ENCODE measurements at places on chromosomes 6 and 20. TPM values are rescaled to one million over a fixed set of nuclear protein-coding genes. Genes with fewer than 3 reads are reported as not detected.

The EYA4 gene
- 0.05 TPM for polyA plus RNA-seq

The NEDD9 gene
- 4.4 TPM for polyA plus RNA-seq

The POM121L2 gene
- polyA plus RNA-seq = not detected

The DACT2 gene
- 1.5 TPM for polyA plus RNA-seq

The RCAN2 gene
- polyA plus RNA-seq = 6.0 TPM

The GHRH gene
- 0.40 TPM for polyA plus RNA-seq

The IPCEF1 gene
- polyA plus RNA-seq = 0.15 TPM

The GRIK2 gene
- 0.73 TPM for polyA plus RNA-seq

The CD24 gene
- 1,373 TPM for polyA plus RNA-seq

The PRR18 gene
- not detected for polyA plus RNA-seq

The HDGFL1 gene
- not detected for polyA plus RNA-seq

The KCNG1 gene
- 8.1 TPM for polyA plus RNA-seq

The BPIFB1 gene
- polyA plus RNA-seq = not detected

The SLC4A11 gene
- polyA plus RNA-seq = 10.8 TPM

The VGLL2 gene
- not detected for polyA plus RNA-seq

The PCK1 gene
- polyA plus RNA-seq = not detected

The RFX6 gene
- polyA plus RNA-seq = not detected

The SCRT2 gene
- not detected for polyA plus RNA-seq

The ESR1 gene
- polyA plus RNA-seq = 0.24 TPM

The CST7 gene
- not detected for polyA plus RNA-seq

The FITM2 gene
- 0.87 TPM for polyA plus RNA-seq

The RHAG gene
- polyA plus RNA-seq = not detected

The SLC13A3 gene
- polyA plus RNA-seq = 7.2 TPM

The ANKRD66 gene
- polyA plus RNA-seq = not detected

The EYS gene
- 0.35 TPM for polyA plus RNA-seq

The SPDEF gene
- polyA plus RNA-seq = not detected

The ECT2L gene
- 0.14 TPM for polyA plus RNA-seq

The PDYN gene
- 0.21 TPM for polyA plus RNA-seq

The FOXC1 gene
- polyA plus RNA-seq = 0.21 TPM

The BFSP1 gene
- polyA plus RNA-seq = 2.7 TPM

The JAG1 gene
- polyA plus RNA-seq = 7.1 TPM

The TLDC2 gene
- 0.16 TPM for polyA plus RNA-seq

The SALL4 gene
- polyA plus RNA-seq = 122 TPM

The TAGAP gene
- not detected for polyA plus RNA-seq

The SEC23B gene
- 28.3 TPM for polyA plus RNA-seq

The GLP1R gene
- 0.42 TPM for polyA plus RNA-seq

The PPP1R3G gene
- 0.05 TPM for polyA plus RNA-seq

The SLC2A10 gene
- 4.3 TPM for polyA plus RNA-seq

The C6orf120 gene
- polyA plus RNA-seq = 18.8 TPM

The TRMT6 gene
- 26.3 TPM for polyA plus RNA-seq

The SLC22A7 gene
- 0.14 TPM for polyA plus RNA-seq

The LY6G6F gene
- polyA plus RNA-seq = not detected
